ENCODE measurements at places on chromosomes 1 and 21.

- DNase-seq, result no peak
Measured at GRCh38 chr21:41316200-41317062, at the start of gene FAM3B. Gene FAM3B, plus strand, starts transcription at chr21:41316801. Its CDS starts 79 bp downstream, at chr21:41316880.

GRCh38 chr1:12810691-12811408 lies 19.7 kb downstream of the PRAMEF1 start:
- no peak for DNase-seq

DNA sequence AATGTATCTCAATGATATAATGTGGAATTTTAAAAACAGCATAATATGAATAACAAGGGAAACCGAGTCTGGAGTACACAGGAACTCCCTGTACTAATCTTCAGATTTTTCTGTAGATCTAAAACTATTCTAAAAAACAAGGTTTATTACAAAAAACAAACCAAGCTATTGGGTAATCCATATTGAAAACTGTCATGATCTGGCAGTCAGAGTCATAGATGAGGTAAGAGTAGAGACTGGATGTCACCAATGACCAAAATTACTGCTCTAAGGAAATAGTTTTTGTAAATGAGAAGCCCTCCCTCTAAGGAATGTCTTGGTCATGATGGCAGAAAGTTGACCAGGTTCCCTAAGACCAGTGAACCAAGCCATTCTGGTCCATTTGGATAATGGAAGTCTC lies 2.4 kb upstream of the SPOCD1 start:
- DNase-seq, result no peak

DNA sequence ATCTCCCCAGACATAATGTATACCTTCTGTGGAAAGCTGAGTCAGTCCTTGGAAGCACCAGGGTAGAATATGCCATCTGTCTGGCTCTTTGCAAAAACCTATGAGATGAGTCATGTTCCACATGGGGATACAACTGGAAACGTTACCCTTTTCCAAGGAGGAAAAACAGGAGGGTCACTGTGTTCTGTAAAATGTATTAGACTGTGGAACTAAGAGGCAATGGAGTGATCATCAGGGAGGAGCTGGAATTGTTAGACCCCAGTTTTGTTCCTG lies 16.1 kb upstream of the PSMD4 start:
- DNase-seq, result no peak

DNA sequence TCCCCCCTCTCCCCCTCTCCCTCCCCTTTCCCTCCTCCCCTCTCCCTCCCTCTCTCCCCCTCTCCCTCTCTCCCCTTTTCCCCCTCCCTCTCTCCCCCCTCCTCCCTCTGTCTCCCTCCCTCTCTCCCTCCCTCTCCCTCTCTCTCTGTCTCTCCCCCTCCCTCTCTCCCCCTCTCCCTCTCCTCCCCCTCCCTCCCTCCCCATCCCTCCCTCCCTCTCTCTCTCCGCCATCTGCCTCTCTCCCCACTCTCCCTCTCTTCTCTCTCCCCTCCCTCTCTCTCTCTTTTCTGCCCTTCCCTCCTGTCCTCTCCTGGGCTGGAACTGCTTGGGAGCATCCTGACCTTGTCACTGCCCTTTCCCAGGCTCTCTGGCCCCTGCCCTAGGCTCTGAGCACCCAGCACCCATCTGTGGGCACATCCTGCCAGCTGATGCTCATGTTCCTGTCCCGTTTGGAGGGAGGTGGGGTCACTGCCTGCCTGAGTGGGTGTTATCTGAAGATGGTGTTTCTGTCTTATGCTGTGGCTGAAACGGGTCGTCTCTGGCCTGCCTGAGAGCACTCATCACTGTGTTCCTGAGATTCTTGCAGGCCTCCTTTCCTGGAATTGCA lies 10.8 kb downstream of the FTCD start:
- DNase-seq, result no peak

DNA sequence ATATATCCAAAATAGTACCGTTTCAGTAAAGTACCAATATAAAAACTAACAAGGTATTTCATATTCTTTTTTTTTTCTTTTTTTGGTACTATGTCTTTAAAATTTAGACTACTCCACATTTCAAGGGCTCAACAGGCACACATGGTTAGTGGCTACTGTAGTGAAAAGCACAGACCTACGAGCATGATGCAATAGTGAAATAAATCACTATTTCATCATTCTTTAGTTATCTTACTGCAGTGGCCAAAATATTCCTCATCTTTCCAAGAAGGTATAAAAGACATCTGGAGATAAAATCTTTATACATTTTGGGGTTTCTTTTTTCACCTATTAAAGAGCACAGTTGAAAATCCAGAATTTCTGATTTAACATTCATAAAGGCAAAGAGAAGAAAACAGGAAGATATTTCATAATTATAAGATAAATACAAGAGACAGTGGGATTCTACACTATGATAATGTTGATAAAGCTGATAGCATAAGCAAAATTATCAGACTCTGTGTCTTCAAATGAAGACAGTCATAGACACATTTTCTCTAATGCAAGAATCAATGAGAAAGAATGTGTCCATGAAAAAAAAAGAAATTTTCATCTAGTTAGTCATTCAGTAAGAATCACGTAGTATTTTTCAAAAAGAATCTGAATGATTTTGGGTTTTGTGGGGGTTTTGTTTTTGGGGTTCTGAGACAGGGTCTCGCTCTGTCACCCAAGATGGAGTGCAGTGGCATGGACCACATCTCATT lies 41.9 kb downstream of the CEP170 start:
- DNase-seq, result peak; percentile 35

GRCh38 chr21:31136891-31137290 lies 98.6 kb upstream of the KRTAP19-8 start:
- DNase-seq, result no peak

- DNase-seq, result no peak
Measured at GRCh38 chr1:55081905-55082296, 42.6 kb downstream of the PCSK9 start.

- no peak for DNase-seq
Measured at GRCh38 chr1:46612937-46613660, 3.5 kb downstream of the MOB3C start.

DNA sequence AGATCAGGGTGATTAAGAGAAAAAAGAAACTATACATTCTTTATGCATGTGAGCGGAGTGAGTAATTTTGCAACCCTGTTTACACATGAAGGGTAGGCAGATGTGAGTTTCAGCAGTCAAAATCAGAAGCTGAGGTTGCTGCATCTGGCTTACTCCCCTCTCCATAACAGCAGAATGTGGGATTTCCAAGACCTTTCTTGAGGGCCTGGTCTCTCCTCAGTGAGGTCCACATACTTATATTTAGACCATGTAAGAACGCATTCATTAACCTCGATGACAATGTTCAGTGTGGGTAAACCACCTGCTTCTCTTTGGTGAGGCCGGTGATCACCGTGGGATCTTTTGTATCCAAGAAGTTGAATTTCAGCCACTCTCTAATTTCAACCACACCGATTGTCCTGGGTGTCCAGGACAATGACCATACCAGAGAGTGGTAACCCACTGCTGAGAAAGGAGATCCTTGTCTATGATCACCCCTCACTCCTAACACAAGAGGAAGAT lies 18.7 kb upstream of the RAP1A start:
- DNase-seq, result no peak

GRCh38 chr21:38982804-38983203 lies 177.1 kb downstream of the ETS2 start:
- DNase-seq, result no peak

GRCh38 chr1:47914218-47914938 lies 82.8 kb downstream of the TRABD2B start:
- no peak for DNase-seq

DNA sequence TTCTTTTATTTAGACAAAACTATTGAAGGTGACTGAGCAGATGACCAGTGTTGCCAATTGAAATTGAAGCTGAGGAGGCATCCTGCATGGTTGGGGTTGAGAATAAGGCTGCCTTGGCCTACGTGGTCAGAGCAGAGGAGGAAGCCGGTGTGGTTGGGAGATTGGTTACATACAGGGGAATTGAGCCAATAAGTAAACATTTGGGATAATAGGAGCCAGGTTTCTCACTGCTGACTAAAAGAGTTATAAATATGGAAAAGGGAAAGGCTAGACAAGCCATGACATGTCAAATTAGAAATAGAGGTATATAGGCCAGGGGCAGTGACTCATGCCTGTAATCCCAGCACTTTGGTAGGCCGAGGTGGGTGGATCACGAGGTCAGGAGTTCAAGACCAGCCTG lies 15.8 kb downstream of the SNX7 start:
- no peak for DNase-seq

- DNase-seq, result no peak
Measured at GRCh38 chr1:147384804-147385203, 142.3 kb downstream of the CHD1L start.

GRCh38 chr1:89907727-89908212 lies 86.9 kb downstream of the LRRC8D start:
- DNase-seq, result no peak

DNA sequence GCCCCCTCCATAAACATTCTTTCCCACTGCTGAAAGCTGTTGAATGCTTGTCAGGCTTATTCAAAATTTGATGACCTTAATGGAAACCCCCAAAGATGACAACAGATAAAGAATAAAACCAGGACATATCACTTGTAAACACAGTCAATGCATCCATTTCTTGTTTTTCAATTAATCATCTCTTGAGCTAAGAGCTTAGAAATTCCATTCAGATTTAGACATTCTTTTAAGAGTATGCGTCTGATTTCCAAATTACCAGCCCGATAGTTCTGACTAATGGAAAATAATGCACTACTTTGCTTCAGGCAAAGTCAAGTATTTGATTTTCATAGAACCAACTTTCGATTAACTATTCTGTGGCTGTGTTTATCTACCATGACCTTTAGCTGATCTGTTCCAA lies 100.6 kb upstream of the RUNX1 start:
- no peak for DNase-seq

DNA sequence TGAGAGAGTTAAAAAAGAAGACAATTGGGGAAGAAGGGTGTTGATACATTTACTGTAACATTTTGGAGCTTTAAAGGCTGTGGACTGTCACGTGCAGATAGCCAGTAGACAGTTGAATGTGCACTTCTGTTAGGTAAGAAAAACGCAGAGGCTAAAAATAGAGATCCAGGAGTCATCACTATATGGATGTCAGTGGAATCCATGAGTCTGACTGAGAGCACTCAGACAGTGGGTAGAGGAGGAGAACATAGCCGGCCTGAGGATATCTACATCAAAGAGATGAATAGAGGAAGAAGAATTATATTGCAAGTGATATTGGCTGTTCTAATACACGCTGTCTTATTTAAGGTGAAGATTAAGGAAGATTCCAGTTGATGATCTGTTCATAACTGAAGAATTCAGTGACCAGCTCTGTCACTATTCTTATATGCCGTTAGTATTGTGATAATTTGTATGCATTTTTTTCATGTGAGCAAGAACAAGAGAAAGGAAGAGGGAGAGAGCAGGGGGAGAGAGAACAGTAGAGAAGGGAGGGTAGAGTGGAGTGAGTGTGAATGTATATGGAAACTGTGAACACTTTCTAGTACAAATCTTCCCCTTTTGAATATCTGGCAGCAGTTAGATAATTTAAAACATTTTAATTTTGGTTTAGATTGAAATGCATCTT lies 344.8 kb downstream of the CHRM3 start:
- DNase-seq, result no peak

DNA sequence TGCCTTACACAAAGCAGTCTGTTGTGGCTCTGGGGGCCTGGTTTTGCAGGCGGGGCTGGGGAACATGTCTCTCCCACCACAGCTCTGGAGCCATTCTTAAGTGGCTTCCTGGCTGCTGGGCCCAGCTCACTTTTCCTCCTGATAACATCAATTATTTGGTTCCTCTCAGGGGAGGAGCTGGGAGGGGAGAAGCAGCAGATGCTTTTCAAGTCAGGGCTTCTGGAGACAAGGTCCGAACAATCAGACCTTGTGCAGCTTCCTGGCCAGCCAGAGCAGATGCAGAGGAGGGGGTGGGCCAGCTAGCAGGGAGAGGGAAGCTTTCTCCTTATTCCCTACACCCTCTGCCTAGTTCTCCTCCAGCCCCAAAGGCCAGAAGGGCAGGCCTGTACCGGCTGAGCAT lies 3.7 kb upstream of the PAQR6 start:
- no peak for DNase-seq

- no peak for DNase-seq
Measured at GRCh38 chr21:36210779-36211659, 54.4 kb downstream of the DOP1B start.

DNA sequence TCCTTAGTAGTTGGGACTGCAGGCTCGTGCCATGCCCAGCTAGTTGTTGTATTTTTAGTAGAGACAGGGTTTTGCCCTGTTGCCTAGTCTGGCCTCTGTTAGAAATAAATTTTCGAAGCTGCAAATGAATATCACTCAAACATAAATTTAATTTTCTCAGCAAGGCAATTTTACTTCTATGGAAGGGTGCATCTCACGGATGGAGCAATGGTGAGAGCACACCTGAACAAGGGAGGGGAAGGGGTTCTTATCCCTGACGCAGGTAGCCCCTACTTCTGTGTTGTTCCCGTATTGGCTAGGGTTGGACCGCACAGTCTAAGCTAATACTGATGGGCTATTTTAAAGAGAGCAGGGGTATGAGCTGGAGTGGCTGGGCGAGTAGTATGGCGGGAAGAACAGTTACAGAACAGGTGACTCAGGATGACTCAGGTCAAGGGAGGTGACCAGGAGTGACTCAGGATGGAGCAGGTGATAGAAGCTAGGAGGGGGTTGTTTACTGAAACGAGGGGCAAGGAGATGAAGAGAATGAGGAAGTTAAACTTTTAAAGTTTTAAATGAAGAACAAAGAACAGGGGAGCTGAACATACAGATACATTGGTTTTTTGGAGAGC lies 7.5 kb downstream of the MDM4 start:
- no peak for DNase-seq

DNA sequence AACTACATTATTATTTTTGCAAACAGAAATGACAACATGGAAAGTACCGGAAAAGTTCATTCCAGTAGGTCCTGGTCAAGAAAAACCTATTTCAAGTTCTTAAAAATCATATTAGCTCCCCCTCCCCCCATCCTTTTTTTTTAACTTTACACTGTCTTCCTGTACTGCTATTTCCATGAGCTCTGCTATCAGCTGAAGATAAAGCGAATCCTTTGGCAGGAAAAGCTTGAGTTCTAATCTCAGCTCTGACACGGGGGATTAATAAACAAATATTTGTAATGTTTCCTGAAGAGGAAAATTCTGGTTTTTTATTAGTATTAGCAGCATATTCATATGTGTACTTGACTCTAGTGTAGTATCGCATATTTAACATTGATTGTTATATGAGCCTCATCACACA lies 190.7 kb upstream of the ESRRG start:
- DNase-seq, result no peak

DNA sequence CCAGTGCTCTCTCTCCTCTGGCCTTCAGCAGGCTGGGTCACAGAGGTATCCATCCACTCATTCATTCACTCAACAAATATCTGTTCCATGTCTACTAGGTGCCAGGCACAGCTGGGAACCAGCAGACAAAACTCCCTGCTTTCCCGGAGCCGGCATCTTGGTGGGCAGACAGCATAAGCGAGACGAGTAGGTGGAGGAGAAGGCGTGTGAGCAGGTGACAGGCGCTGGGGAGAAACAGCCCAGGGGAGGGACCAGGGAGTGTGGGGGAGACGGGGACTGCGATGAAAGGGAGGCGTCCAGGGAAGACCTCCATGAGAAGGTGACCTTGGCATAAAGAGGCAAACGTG lies 11.0 kb upstream of the KCNAB2 start:
- DNase-seq, result no peak

GRCh38 chr21:37341254-37341960 lies 25.2 kb upstream of the DYRK1A start:
- no peak for DNase-seq

GRCh38 chr1:10173582-10173981 lies 36.8 kb upstream of the KIF1B start:
- no peak for DNase-seq

Measured in HL-60 (cell line).